Activated T-helper 9 cell treated with anti-CD3 and anti-CD28 coated beads, Interleukin-2, amount 50 U/mL, for 16 hours (primary cell): ENCODE measurements at places on chromosomes 1 and 21.

GRCh38 chr21:38092051-38092450 lies 164.7 kb upstream of the KCNJ15 start:
- no peak for DNase-seq

GRCh38 chr1:119549719-119550132 lies 42.7 kb downstream of the HSD3B1 start:
- DNase-seq, result no peak

DNA sequence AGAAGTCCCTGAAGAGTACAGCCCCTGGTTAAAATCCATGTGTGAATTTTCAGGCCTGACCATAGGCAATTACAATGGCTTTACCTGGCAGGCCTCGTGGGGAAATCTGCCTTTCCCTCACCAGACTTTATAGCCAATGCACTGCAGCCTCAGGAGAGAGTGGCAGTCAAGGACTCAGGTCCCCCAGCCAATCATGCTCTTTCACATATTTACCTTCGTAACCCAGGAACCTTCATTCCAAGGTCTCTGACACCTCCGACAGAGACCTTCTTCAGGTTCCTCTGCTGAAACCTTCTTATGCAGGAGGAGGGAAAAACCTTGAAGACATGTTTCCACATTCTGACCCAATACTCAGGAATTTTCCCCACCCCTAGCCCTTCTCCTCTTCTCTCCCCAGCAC lies 118.9 kb downstream of the FASLG start:
- no peak for DNase-seq

- peak; percentile 15 for DNase-seq
Measured at GRCh38 chr1:160428655-160429054, 28.3 kb downstream of the VANGL2 start.

DNA sequence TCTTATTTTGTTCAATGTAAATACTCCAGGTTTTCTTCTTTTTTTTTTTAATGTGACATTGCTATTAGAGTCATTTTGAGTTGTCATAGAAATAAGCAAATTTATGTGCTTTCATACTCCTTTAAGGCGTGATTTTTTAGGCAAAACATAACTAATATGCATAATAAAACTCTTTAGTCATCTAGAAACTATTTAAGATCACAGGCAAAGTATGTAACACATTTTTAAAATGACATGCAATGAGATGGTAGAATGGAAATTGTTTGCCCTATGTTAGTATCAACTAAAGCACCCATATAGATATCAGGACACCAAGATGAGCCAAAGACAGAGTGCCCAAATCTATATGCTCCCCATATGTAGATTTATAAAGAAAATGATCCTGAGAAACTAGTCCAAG lies 41.5 kb upstream of the SGIP1 start:
- no peak for DNase-seq

- no peak for DNase-seq
Measured at GRCh38 chr1:187911820-187912219, 1083.1 kb downstream of the PLA2G4A start.

DNA sequence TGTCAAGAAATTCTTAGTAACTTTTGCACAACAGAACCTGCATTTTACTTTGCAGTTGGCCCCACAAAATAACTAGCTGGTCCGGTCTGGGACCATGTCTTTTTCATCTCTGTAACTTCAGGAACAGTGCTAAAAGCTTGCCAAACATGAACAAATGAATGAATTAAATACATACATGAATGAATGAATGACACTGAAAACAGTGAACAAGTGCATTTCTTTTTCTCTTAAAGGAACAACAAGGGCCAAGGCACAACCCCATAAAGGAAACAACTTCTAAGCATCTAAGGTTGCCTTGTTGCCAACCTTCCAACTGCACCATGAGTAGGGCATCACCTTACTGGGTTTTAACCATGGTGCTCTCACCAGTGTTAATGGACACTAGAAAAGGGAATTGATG lies 534.4 kb upstream of the PKN2 start:
- DNase-seq, result no peak

GRCh38 chr1:232629250-232630046 lies 485 bp downstream of the SIPA1L2 start:
- peak; percentile 2 for DNase-seq

GRCh38 chr1:219174460-219175211 lies 958 bp downstream of the LYPLAL1 start:
- no peak for DNase-seq

DNA sequence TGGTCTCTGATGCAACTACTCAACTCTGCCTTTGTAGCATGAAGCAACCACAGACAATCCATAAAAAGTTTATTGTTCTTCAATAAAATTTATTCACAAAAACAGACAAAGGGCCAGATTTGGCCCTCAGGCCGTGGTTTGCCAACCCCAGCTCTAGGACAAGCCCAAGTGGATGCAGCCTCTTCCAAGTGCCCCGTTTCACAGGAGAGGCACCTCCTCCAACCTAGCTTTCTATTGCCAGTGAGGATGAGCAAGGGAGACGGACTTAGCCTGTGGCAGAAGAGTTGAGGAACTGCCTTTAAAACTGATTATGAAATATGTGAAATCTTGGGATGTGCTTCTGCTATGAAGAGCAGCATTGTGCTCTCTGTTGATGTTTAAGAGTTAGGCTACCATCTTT lies 105.4 kb downstream of the PSMG1 start:
- DNase-seq, result no peak

DNA sequence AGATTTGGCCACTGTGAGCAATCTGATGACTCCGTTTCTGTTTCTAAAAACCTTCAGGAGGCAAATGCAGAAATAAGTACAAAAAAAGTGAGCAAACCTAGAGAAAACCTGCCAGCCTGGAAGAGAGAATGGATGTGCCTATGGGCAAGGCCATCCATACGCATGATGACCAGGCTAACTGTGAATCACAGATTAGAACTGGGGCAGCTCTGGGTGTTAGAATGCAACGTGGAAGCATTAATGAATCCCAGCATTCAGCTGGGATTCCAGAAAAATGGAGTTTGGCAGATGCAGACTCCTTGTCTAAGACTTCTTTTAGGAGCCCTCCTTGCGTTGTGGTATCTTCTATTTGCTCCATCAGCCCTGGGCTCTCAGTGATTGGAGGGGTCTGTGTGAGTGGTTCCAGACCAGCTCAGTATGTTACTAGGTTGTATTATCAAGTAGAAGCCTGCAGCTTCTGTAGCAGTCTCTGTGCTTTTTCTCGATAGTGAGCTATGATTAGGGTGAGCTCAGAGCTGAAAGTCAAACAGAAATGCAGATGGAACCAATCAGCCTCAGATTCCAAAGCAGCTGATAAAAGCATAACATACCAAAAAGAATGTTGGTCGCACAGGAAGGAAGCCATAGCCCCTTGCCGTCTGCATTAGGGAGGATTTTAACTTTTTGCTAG lies 154.0 kb downstream of the PSMG1 start:
- DNase-seq, result no peak

DNA sequence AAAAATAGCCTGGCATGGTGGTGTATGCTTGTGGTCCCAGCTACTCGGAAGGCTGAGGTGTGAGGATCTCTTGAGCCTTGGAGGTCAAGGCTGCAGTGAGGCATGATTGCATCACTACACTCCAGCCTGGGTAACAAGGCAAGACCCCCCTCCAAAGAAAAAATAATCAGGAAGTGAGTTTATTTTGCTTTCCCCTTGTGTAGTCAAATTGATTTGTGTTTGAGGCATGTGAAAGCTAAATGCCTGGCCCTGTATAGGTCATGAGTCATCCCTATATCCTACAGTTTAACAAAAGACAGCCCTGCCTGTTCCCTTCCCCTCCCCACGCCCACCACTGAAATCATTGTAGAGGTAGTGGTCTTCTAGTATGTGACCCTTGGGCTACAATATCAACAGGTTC lies 241.4 kb upstream of the JUN start:
- no peak for DNase-seq

DNA sequence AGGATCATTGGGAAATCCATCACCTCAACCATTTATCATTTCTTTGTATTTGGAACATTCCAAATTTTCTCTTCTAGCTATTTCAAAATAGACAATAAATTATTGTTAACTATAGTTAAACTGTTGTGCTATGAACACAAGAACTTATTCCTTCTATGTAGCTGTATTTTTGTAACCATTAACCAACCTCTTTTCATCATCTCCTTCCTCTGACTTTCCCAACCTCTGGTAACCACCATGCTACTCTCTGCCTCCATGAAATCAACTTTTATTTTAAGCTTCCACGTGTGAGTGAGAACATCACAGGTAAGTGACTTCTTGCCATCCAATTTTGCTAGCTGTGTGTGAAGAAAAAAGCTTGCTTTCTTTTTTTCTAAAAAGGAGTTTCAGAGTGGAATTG lies 418 bp downstream of the IFI44L start:
- no peak for DNase-seq

DNA sequence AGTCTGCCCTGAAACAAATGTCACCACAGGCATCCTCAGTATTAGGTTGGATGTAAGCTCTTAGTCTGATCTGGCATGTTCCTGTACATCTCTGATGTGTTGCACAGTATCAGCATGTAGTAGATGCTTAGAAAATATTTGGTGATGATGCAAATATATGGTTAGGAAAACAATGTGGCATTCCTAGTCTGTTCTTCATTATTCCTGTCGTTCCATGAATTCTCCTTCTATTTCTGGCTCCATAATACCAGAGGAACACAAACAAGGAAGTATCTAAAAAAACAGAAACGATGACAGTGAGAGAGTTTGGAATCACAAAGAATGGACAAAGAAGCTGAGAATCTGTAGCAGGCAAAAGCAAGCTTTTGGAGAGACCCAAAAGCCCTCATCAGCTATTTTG lies 236.6 kb downstream of the HHAT start:
- no peak for DNase-seq

DNA sequence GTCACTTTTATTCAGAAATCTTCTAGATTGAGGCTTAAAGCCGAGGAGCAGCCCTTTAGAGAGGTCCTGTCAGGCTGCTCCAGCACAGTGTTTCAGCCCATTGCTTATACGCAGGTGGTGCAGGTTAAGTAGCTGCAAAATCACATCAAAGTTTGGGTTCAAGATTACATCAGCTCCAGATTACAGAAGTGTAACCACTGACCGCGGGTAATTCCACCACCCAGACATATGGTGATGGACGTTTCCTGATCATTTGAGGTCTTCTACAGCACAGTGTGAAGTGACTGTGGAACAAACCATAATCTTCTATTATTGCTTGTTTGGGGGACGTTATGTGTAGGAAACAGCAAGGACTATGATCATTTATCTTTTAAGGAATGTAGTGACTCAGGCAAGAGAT lies 11.8 kb downstream of the C1orf115 start:
- DNase-seq, result no peak

- no peak for DNase-seq
Measured at GRCh38 chr1:67784545-67785186, 48.6 kb downstream of the GNG12 start.

GRCh38 chr1:37811027-37811655 lies 3.1 kb upstream of the YRDC start:
- DNase-seq, result peak; percentile 49

- DNase-seq, result no peak
Measured at GRCh38 chr1:33925586-33925985, 61.7 kb downstream of the HMGB4 start.

- no peak for DNase-seq
Measured at GRCh38 chr1:230392536-230392909, 33.6 kb downstream of the PGBD5 start.

- DNase-seq, result no peak
Measured at GRCh38 chr21:46356494-46357334, 32.8 kb downstream of the PCNT start.

DNA sequence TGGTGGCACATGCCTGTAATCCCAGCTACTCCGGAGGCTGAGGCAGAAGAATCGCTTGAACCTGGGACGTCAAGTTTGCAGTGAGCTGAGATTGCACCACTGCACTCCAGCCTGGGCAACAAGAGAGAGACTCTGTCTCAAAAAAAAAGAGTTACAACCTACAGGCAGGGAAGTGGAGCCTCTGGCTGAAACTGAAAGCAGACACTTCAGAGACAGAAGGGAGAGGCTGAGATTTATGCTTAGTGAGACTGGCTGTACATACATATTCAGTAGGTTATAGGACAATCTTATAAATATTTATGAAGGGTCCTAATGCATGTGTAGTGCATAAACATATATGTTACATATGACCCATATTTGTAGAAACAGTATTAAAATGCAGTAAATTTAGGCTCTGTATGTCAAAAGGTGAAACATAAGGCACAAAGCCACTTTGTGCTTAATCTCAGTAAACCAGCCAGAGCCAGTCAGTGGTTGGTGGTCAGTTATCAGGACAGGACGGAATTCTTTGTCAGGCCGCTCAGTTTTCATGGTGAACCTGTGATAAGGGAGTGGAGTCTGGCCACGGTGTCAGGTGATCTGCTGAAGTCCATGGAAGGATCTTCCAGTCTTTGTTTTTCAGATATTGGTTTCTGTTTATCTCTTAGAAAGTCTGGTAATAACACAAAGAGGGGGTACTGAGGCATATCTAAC lies 13.7 kb downstream of the RHEX start:
- DNase-seq, result no peak

- no peak for DNase-seq
Measured at GRCh38 chr1:154848983-154849382, 21.1 kb downstream of the KCNN3 start.

DNA sequence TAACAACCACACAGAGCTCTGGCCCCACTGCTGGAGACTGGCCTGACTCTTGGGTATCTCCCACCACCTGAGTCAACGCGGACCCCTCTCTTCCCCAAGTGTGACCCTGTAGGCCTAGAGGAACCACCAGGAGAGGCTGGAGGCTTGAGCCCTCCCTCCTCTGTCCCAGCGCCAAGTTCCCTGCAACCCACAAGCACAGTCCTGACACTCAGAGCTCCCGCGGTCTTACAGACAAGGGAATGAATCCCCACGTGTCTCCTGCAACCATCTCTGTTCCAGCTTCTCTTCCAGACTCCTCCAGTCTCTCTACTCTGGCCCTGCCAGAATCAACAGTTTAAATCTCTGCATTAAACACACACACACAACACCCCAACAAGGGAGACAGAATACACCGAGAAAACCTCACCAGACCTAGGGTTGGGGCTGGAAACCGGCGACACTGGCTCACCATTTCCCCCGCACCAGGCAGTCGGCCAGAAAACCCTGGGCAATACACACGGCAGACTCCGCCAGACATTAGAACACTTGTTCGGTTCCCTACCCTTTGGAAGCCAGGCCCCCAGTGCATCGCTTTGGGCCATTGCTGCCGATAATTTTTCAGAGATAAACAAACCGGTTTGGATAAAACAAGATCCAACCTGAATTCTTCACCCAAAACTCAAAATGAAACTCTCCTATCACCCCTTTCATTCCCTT lies 21.7 kb downstream of the CASZ1 start:
- no peak for DNase-seq

DNA sequence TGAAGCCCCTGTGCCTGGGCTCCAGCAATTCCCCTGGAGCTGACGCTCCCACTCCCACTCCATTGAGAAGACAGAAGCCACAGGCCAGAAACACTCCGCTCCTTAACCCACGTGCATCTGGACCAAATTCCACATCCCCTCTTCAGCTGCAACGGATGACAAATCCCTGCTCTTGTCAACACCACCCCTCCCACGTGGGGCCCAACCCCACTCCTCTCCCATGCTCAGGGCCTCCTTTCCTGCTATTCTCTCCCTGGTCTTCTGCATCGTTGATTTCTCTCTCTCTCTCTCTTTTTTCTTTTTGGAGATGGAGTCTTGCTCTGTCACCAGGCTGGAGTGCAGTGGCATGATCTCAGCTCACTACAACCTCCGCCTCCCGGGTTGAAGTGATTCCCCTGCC lies 18.3 kb downstream of the CA6 start:
- DNase-seq, result no peak

- no peak for DNase-seq
Measured at GRCh38 chr1:5718831-5719632, 273.2 kb downstream of the NPHP4 start.
